ENCODE measurements at places on chromosomes 3 and 15.

DNA sequence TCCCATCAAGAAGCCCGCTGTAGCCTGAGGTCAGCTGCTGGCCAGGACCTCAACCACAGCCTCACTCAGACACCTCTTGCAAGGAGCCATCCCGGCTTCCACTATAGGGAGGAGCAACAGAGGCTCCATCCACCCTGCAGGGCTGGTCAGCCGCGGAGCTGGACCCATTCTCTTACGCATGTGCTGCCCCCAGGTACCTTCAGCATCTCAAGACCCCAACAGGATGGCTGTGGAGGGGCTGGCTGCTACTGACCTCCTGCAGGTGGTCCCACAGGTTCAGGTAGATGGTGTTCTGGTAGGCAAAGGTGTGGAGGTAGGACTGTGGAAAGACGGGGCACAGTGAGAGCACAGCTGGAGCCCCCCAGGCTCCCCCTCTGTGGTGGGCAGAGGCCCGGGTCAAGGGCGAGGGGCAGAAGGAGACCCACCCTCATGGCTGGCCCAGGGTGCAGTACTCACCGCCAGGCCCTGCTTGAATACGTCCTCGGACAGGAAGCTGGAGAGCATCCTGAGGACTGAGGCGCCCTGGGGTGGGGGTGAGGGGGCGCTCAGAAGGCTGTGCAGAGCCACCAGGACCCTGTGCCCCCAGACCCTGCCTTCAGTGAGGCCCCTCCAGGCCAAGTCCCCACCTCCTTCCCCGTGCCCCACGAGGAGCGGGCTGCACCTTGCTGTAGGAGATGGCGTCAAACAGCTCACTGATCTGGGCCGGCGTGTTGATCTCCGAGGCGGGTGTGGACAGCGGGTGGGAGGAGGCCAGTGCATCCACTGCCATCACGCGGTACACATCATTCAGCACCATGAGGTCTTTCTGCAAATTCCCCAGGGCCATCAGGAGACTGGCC, 11.4 kb downstream of the ANPEP start:
- DNase-seq, result no peak

GRCh38 chr15:28911310-28911931, 25.6 kb downstream of the APBA2 start:
- no peak for DNase-seq

- no peak for DNase-seq
These were observed 87.0 kb upstream of the NECTIN3 start for GRCh38 chr3:110984456-110985250.

GRCh38 chr15:68078365-68078764, 24.2 kb downstream of the PIAS1 start:
- DNase-seq, result no peak

- no peak for DNase-seq
These were observed 299.5 kb downstream of the GAP43 start for GRCh38 chr3:115922681-115923347.

- DNase-seq, result no peak
These were observed 47.1 kb upstream of the BNIP2 start for GRCh38 chr15:59736181-59736580.

GRCh38 chr15:62412686-62413085, 247.6 kb upstream of the C2CD4B start:
- DNase-seq, result no peak

DNA sequence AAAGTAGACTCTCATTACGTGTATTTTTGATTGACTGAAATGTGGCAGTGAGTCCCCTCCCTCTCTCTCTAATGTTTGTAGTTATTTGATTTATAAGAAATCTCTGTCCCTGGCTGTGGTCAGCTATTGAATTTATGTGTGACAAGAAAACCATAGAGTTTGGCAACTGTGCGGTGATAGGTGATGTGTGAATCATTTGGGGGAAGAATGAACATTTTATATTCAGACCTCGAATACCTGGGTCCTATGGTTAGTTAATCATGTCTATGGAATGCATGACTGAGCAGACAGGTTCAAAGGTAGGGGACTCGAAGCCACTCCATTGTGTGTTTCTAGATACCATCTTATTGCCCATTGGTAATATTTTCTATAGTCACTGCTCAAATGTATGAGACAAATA, 712.1 kb downstream of the MECOM start:
- no peak for DNase-seq

- no peak for DNase-seq
These were observed 83.5 kb downstream of the PCSK6 start for GRCh38 chr15:101406036-101406435.

GRCh38 chr3:165195640-165196576, at the start of gene SLITRK3:
Gene SLITRK3, minus strand, starts transcription at chr3:165196384. Its CDS starts 5,554 bp downstream, at chr3:165190830.
- DNase-seq, result no peak

- DNase-seq, result no peak
These were observed 7.5 kb downstream of the CCNL1 start for GRCh38 chr3:157152438-157152837.

- no peak for DNase-seq
These were observed 261.3 kb upstream of the NECTIN3 start for GRCh38 chr3:110810356-110810755.

GRCh38 chr3:190970560-190970959, 108.1 kb upstream of the GMNC start:
- DNase-seq, result no peak
